Type B pancreatic cell (in vitro differentiated cells): ENCODE measurements at places on chromosomes 5 and 9. TPM values are rescaled to one million over a fixed set of nuclear protein-coding genes. Genes with fewer than 3 reads are reported as not detected.

GRCh38 chr5:155783791-155784190 lies 543.2 kb upstream of the SGCD start:
- H3K4me3 ChIP-seq: no peak overlapping the region
- H3K27me3 ChIP-seq: no peaks in the 10 kb centered on the region
- H3K4me1 ChIP-seq: no peaks in the 10 kb centered on the region
- no peak overlapping the region for H3K27ac ChIP-seq
- no peak for DNase-seq

DNA sequence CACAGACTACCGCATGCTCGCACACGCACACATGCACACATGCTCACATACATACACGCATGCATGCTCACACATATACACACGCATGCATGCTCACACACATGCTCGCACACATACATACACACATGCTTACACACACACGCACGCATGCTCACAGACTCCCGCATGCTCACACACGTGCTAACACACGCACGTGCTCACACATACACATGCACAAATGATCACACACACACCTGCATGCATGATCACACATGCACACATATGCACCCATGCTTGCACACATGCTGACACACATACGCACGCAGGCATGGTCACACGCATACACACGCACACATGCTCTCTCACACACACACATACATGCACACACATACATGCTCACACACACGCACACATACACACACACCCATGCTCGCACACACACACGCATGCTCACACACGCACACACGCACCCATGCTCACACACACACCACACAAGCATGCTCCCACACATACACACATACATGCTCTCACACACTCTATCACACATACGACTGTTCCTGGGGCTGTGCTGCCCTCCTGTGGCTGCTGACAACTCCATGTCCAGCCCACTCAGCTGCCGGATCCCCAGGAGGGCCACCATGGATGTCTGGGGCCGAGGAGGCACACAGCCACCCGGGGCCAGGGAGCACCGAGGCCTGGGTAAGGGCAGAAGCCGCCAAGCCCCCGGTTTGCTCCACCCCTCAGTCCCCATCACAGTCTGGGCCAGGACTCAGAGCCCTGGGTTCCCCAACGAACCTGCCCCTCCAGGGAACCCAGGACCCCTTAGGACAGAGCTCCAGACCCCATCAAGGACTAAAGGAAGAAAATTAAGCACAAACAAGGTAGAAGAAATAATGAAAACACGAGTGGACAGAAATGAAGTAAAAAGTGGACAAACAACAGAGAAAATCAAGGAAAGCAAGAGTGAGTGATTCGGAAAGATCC lies 31.4 kb upstream of the EGFL7 start:
- no peak for DNase-seq
- no peak overlapping the region for H3K4me3 ChIP-seq
- H3K4me1 ChIP-seq: peaks cover 4% of the 10 kb centered on the region
- peaks cover 4% of the 10 kb centered on the region for H3K27me3 ChIP-seq
- H3K27ac ChIP-seq: no peak overlapping the region

- no peak overlapping the region for H3K27ac ChIP-seq
- no peaks in the 10 kb centered on the region for H3K27me3 ChIP-seq
- DNase-seq: no peak
- no peak overlapping the region for H3K4me3 ChIP-seq
- no peaks in the 10 kb centered on the region for H3K36me3 ChIP-seq
- peaks cover 17% of the 10 kb centered on the region for H3K4me1 ChIP-seq
These were observed 20.5 kb downstream of the ABCA1 start for GRCh38 chr9:104907278-104907951.

ACTL7A gene
- not detected in 2 replicates for total RNA-seq

NMUR2 gene
- total RNA-seq: 0.33 and 0.80 TPM in 2 replicates

- H3K36me3 ChIP-seq: no peaks in the 10 kb centered on the region
- no peak for DNase-seq
- H3K4me1 ChIP-seq: no peaks in the 10 kb centered on the region
- no peak overlapping the region for H3K27ac ChIP-seq
- H3K4me3 ChIP-seq: no peak overlapping the region
- peaks cover 3% of the 10 kb centered on the region for H3K27me3 ChIP-seq
These were observed 322.2 kb upstream of the GRIA1 start for GRCh38 chr5:153168241-153168640.

ARL14EPL gene
- not detected in 2 replicates for total RNA-seq

- no peaks in the 10 kb centered on the region for H3K27me3 ChIP-seq
- H3K36me3 ChIP-seq: peaks cover 4% of the 10 kb centered on the region
- peaks cover 80% of the 10 kb centered on the region for H3K4me1 ChIP-seq
- H3K27ac ChIP-seq: peak overlapping the region; percentile 48
- no peak for DNase-seq
- H3K4me3 ChIP-seq: peak overlapping the region; percentile 42
These were observed 49.9 kb downstream of the MVB12B start for GRCh38 chr9:126376311-126377175.

GRCh38 chr5:23742701-23743100 lies 235.3 kb downstream of the PRDM9 start:
- H3K27me3 ChIP-seq: no peaks in the 10 kb centered on the region
- H3K4me1 ChIP-seq: no peaks in the 10 kb centered on the region
- no peaks in the 10 kb centered on the region for H3K36me3 ChIP-seq
- no peak overlapping the region for H3K27ac ChIP-seq
- no peak for DNase-seq
- no peak overlapping the region for H3K4me3 ChIP-seq

DNA sequence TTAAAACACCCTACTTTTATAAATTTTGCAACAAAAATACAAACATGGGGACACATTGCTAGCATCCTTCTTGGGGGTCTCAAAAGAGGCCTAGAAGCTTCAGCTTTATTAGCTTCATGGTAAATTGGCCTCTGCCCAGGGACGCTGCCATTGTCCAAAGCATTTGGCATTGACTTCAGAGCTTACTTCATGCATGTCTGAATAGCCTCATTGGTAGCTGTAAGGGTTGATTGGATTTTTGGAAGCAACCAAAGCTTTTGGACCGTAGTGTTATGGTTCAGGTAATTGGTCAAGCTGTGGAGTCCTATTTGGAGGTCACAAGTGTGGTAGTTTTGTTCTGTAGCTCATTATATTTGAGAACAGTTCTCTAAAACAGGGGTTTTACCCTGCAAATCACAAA lies 411.7 kb upstream of the SLC24A2 start:
- peaks cover 3% of the 10 kb centered on the region for H3K27me3 ChIP-seq
- DNase-seq: no peak
- no peak overlapping the region for H3K4me3 ChIP-seq
- no peaks in the 10 kb centered on the region for H3K36me3 ChIP-seq
- H3K4me1 ChIP-seq: peaks cover 15% of the 10 kb centered on the region

- H3K27ac ChIP-seq: no peak overlapping the region
- H3K4me3 ChIP-seq: no peak overlapping the region
- peaks cover 3% of the 10 kb centered on the region for H3K27me3 ChIP-seq
- no peaks in the 10 kb centered on the region for H3K4me1 ChIP-seq
- H3K36me3 ChIP-seq: no peaks in the 10 kb centered on the region
- DNase-seq: no peak
These were observed 97.3 kb upstream of the ADAMTS16 start for GRCh38 chr5:5042806-5043205.

DNA sequence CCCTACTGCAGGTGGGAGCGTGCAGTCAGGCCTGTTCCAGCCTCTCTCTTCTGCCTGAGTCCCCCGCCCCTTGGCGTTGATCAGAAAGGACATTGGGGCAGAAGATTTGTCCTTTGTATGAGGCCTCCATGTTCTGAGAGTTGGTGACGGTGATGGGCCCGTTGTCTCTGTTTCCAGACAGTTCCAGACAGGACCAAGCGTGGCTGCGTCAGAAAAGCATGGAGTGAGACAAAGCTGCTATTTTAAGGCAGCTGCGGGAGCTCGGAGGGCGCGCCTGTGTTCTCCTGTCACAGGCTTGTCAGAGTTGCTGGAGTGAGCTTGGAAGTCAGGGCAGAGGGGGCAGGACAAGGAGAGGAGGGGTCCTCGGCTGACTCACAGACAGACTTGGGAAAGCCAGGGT lies 32.1 kb upstream of the SH3PXD2B start:
- no peak for DNase-seq
- H3K4me1 ChIP-seq: peaks cover 5% of the 10 kb centered on the region
- no peak overlapping the region for H3K27ac ChIP-seq

GRCh38 chr5:172412724-172413286 lies 41.5 kb downstream of the SH3PXD2B start:
- H3K27ac ChIP-seq: peak overlapping the region; percentile 5
- no peak for DNase-seq
- peaks cover 40% of the 10 kb centered on the region for H3K4me1 ChIP-seq
- H3K4me3 ChIP-seq: no peak overlapping the region

DNA sequence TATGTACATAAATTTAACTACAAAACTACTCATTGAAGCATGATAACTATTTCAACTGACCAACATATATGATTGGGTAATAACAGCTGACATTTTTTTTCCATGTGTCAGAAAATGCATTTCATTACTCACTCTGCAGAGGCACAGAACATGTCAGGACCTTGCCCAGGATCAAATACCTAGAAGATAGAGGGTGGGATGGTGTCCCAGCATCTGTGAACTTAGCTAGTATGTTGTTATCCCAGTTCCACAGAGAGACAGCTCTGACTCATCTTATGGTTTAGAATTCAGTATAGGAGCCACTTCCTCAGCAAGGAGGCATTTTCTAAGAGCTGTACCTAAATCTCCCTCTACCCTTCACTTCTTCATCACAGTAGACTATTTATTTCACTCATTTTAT lies 1198.6 kb upstream of the ACO1 start:
- no peaks in the 10 kb centered on the region for H3K4me1 ChIP-seq
- peak overlapping the region; percentile 27 for H3K27ac ChIP-seq
- H3K36me3 ChIP-seq: no peaks in the 10 kb centered on the region
- DNase-seq: no peak
- no peaks in the 10 kb centered on the region for H3K27me3 ChIP-seq
